ENCODE measurements at places on chromosomes 5 and 9.
A peak's percentile ranks its signal among the peaks of the same experiment; 100 is the strongest.

- no peak for DNase-seq
Measured at GRCh38 chr9:32742296-32742695, 41.0 kb upstream of the TMEM215 start.

GRCh38 chr5:172641359-172642050 is 442 bp downstream of the NEURL1B start:
- DNase-seq: peak; percentile 6

- no peak for DNase-seq
Measured at GRCh38 chr9:104738452-104738851, 9.0 kb upstream of the NIPSNAP3A start.

GRCh38 chr9:127698985-127699670 is 7.7 kb upstream of the CFAP157 start:
- peak; percentile 93 for DNase-seq

DNA sequence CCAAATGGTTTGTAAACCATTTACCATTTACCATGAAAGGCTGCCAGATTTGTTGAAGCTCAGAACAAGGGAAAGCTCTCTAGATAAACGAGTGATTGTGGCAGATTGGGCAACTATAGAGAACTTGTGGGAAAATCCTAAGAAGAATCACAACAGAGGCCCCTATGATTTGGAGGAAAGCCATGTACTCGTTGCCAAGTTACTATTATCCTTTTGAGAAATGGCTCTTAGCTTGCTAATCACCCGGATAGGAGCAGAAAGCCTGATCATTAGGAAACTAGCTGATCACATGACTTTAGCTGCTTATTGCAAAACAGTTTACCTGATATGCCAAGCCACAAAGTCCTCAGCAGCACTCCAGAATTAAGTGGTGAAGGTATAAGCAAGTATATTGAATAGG is 23.5 kb upstream of the ATG10 start:
- DNase-seq: no peak

- no peak for DNase-seq
Measured at GRCh38 chr9:13805546-13805945, 508.4 kb downstream of the NFIB start.

DNA sequence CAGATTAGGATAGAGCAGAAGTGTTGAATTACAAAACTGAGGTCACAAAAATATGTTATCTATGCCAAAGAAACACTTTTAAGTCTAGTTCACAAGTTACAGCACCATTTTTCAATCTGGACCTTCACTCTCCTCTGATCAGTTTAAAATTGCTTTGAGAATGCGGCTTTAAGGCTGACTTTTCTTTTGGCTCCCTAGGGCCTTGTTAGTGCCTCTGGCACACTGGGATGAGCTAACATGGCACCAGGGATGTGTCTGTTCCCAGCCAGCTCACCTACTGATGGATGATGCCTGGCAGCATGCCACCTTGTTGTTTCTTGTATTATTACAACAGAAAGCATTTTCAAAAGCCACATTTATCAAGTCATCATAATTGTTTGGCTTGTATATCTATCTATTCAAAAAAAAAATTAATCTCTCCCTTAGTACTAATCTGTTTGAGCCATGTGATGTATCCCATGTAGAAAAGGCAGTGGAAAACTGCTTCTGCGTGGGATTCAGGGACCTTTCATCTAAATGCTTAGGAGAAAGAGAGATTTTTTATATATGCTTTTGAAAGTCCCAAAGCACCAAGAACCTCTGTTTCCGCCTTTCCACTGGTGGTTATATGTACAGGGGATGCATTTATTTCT is 46.6 kb downstream of the ADAMTSL1 start:
- DNase-seq: no peak

- DNase-seq: no peak
Measured at GRCh38 chr5:111745075-111745739, 11.8 kb downstream of the NREP start.

GRCh38 chr5:145775411-145775810 is 59.7 kb downstream of the PRELID2 start:
- no peak for DNase-seq

- DNase-seq: no peak
Measured at GRCh38 chr9:92988215-92988768, 41.0 kb downstream of the FGD3 start.

GRCh38 chr5:62198421-62198820 is 107.6 kb upstream of the KIF2A start:
- no peak for DNase-seq

DNA sequence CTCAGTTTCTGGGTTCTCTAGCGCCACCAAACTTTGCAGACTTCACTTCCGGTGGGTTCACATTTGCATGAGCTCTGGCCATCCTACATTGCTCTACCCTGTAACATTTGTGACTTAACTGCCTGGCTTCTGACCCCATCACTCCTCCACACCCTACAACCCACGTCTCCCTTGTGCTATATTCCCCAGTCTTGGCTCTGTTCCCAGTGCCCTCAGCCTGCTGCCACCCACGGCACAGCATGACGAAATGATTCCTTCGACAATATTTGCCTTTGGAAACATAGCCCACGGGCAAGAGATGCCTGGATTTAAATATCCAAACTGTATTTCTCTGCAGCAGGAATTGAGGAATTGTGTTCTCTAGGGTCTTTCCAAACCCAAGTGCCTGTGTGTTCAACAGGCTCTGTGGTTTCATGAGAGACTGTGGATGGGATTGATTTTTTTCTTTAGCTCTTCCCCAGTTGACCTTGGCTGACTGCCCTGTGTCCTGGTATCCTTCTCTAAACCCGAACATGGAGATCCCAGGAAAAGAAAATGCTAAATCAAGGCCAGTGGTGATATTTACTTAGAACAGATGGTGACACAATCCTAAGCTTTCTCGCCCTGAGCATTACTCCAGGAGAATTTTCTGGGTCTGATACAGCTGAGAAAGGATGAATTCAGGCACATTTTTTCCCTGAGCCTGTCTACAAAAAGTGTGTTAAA is 44.4 kb upstream of the GRIA1 start:
- DNase-seq: no peak

DNA sequence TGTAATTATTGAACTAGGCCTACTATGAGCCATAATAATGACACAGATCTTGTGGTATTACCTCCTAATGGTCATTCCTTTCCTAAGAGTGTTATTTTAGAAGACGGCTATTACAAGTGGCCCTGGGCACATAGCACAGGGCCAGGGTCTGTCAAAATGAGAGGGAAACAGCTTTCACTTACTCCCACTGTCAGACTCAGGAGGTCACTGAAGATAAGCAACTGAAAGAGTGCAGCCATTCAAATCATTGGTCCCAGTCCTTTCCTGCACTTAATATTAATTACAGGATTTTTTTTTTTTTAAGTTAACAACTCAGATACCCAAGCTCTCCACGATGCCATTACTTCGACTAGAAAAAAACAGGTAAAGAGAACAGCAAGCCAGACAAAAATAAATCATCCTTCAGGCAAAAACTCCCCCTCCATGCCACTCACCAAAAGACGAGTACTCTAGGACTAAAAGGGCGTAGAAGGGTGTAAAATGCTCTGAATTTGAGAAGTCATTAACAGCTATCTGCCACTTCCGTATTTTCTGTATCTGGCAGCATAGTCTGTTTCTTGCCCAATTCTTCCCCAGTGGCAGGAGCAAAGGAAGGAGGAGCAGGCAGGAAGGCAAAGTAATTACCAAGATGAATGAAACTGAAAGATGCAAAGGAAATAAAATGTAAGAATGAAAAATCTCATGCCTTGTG is 87.4 kb downstream of the ZNF608 start:
- DNase-seq: no peak

- no peak for DNase-seq
Measured at GRCh38 chr9:130639124-130639765, 25.1 kb upstream of the PRDM12 start.

GRCh38 chr9:127358023-127358535 is 38.9 kb upstream of the SLC2A8 start:
- no peak for DNase-seq

DNA sequence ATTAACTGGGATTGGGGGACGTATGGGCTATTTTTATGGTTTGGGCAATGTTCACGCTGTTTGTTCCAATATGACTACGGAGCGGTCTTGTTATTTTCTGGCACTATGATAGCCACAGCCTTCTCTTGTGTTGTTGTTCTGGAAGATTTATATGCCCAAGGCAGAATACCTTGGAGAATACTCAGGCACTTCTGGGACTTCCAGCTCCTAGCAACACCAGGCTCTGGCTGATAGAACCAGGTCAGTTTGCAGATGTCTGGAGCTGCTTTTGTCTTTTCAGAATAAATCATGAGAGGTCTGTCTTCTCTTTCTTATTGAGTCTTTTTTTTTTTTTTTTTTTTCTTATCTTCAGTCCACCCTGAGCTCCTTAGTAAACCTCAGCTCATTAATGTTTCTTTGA is 262.5 kb downstream of the MED10 start:
- no peak for DNase-seq

- peak; percentile 7 for DNase-seq
Measured at GRCh38 chr9:97793067-97793466, 60.0 kb upstream of the FOXE1 start.

- DNase-seq: no peak
Measured at GRCh38 chr5:173954671-173955521, 34.1 kb upstream of the C5orf47 start.

- no peak for DNase-seq
Measured at GRCh38 chr5:43619380-43619779, 16.4 kb downstream of the NNT start.

- DNase-seq: no peak
Measured at GRCh38 chr5:5615569-5615968, 193.1 kb downstream of the ICE1 start.

DNA sequence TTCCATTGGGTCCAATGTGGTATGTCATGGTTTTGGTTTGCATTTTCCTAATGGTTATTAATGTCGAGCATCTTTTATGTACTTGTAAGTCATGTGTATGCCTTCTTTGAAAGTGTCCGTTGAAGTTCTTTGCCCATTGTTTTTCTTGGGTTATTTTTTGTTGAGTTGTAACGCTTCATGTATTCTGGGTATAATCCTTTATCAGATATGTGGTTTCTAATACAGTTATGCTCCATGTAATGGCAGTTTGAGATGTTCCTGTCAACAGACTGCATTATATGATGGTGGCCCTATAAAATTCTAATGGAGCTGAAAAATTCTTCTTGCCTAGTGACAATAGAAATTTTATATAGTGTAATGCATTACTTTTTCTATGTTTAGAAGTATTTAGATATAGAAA is 17.2 kb downstream of the RIC1 start:
- no peak for DNase-seq

DNA sequence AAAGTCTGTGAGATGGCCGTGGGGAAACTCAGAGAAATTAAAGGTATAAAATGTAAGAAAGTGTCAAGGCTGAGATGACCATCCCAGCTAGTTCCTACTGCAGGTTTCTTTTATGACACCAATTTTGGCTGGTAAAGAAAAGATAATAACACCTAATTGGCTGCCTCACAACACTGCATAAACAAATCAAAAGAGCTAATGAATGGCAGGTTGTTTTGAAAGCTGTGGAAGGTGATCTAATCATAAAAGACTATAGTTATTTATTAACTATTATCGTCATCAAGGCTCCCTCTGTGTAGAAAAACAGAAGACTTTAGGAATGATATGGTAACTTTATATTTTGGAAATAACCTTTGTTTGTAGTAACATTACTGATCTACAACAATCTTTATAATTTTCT is 3.5 kb upstream of the SPINK5 start:
- no peak for DNase-seq

DNA sequence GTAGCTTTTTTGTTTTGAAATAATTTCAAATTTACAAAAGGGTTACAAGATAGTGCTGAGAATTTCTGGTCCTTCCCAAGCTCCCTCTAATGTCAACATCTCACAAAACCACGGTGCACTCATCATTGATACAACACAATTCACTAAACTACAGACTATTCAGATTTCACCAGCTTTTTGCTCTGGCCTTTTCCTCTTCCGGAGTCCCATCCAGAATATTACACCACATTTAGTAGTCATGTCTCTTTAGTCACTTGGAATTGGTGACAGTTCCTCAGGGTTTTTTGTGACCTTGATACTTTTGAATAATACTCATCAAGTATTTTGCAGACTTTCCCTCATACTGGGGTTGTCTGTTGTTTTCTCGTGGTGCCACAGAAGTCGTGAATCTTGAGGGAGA is 484.0 kb downstream of the GADD45G start:
- no peak for DNase-seq

DNA sequence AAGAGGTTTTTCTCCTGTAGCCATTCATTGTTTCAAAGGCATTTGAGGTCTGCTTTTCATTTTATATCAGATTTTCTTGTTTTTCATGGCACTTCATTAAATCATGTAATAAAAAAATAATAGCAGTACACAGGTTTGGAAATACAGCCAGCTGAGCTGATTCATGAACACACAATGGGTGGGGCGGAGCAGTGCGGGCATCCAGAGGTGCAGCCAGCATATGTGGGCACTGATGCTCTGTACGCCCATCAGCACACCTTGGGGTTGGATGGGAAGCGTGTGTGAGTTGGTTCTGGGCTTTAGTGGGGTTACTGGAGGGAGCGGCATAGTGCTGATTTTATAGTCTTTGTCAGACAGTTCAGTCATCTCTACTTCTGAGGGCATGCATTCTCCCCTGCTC is 54.2 kb upstream of the IRX4 start:
- no peak for DNase-seq

DNA sequence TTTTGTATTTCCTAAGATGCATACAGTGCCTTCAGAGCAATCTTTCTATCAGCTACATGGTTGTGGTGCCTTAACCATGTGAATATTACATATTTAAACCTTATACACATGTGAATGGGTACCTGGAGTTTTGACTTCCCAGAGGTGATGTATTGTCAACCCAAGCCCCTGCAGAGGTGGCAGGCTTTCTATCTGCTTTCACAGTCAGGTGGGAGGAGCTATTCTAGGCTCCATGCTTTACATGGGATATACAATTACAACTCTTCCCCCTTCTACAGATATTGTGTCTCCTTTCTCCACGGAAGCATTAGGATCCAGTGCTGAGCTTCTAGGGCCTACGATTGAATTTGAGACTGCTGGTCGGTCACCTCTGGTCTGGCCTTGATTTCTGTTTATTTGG is 89.8 kb upstream of the TUT7 start:
- DNase-seq: no peak

- DNase-seq: no peak
Measured at GRCh38 chr5:139446956-139447779, 7.8 kb upstream of the DNAJC18 start.

DNA sequence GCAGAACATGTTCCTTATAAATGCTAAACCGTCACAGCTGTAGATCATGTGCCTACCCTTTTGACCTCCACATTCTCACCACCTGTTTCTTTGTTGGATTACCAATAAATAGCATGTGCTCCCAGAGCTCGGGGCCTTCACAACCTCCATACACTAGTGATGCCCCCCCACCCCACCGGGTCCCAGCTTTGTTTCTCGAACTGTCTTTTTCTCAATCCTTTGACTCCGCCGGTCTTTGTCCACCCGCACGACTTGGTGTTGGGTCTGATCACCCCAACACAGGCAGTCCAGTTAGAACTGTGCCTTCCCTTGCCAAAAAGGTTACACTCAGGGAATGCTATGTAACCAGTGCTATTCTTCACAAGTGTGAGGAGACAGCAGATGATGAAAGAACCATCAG is 485.9 kb upstream of the C9orf72 start:
- no peak for DNase-seq

GRCh38 chr9:122897969-122898368 is 7.2 kb downstream of the RC3H2 start:
- DNase-seq: no peak

Measured in stimulated activated effector memory CD8-positive, alpha-beta T cell treated with anti-CD3 and anti-CD28 coated beads, Interleukin-12 subunit alpha, Interleukin-12 subunit beta, amount 100 ng/mL, for 72 hours (primary cell).